ENCODE measurements at places on chromosomes 5 and 9.
A peak's percentile ranks its signal among the peaks of the same experiment; 100 is the strongest.

GRCh38 chr9:76629205-76629990 lies 134.8 kb upstream of the PCA3 start:
- DNase-seq = no peak

- DNase-seq = peak; percentile 5
These were observed 52.3 kb downstream of the TLE4 start for GRCh38 chr9:79623799-79624721.

- no peak for DNase-seq
These were observed 396.2 kb downstream of the KCTD16 start for GRCh38 chr5:144566747-144567420.

GRCh38 chr9:137973829-137974416 lies 96.3 kb downstream of the CACNA1B start:
- DNase-seq = no peak

GRCh38 chr5:172002310-172002709 lies 4.1 kb downstream of the FBXW11 start:
- no peak for DNase-seq

- DNase-seq = no peak
These were observed 197.5 kb upstream of the DAB2 start for GRCh38 chr5:39622281-39622680.

- no peak for DNase-seq
These were observed 111.5 kb downstream of the ICE1 start for GRCh38 chr5:5533927-5534326.

GRCh38 chr5:112483704-112484103 lies 64.6 kb upstream of the EPB41L4A start:
- no peak for DNase-seq

- DNase-seq = no peak
These were observed 8.8 kb downstream of the FGF18 start for GRCh38 chr5:171428168-171428696.

- no peak for DNase-seq
These were observed 5.0 kb downstream of the DPP7 start for GRCh38 chr9:137109250-137110146.

DNA sequence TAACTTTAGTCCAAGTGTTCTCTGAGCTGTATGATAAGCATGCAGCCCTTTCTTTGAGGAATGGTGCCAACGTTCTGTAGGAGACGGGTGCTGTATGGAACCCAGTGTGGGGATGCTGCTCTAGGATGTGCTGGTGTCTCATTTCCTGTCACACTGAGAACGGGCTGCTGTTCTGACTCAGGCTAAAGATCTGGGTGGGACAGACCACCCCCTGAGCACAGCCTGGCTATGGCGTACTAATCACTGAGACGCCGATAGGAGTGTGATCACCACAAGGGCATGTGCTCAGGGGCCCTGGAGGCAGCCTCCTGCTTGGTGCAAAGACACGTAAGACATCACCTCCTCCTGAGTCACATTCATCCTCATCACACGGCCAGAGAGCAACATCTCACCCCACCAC lies 240.4 kb downstream of the IRX2 start:
- no peak for DNase-seq

DNA sequence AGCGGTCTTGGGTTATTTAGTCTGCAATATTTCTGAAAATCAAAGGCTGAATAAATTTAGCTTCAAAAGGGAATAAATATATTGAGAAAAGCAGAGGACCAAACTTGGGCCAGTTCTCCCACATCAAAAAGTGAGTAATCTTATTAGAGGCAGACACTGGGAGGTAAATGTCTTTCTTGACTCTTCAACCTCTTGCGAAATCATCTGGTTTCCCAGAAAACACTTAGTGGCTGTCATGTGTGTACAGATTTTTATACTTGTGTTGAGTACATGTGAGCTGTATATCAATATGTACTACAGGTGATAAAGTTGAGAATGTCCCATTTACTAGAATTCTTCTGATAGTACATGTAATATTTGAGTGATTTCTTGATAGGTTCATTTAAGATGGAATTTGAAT lies 454.9 kb downstream of the PRR16 start:
- no peak for DNase-seq

DNA sequence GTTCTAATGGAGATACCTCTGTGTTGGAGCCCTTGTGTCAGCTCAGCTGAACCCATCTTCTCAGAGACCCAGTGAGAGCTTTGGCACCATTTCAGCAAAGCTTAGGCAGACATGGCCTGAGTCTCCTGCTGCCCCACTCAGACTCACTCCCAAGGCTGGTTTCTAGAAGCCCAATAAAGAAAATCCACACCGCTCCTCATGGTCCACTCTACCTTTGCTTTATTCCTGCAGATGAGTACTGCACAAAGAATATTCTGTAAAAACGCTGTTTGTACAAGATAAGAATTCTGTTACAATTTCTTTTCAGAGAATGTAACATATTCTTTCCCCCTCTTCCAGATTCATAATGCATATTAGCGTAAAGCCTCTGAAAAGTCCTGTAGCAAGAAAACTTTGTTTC lies 129.3 kb downstream of the C5orf15 start:
- no peak for DNase-seq

- no peak for DNase-seq
These were observed 567.0 kb downstream of the CETN3 start for GRCh38 chr5:89842531-89842930.

DNA sequence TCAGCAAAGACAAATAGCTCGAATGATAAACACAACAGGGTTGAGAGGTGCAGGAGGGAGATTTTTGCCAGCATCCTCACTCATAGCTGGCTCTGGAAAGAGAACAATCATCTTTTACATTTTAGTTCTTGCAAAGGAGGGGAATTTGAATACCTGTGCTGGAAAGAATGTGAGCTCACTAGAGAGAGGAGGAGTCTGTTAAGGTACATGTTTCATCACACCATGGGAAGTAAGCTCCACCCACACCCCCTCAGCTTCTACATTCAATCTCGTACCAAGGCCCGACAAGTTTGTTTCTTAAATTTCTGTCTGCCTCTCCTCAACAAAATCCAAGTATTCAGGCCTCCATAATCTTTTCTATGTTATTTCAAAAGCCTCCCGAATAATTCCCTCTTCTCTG lies 254.6 kb downstream of the BRINP1 start:
- no peak for DNase-seq

DNA sequence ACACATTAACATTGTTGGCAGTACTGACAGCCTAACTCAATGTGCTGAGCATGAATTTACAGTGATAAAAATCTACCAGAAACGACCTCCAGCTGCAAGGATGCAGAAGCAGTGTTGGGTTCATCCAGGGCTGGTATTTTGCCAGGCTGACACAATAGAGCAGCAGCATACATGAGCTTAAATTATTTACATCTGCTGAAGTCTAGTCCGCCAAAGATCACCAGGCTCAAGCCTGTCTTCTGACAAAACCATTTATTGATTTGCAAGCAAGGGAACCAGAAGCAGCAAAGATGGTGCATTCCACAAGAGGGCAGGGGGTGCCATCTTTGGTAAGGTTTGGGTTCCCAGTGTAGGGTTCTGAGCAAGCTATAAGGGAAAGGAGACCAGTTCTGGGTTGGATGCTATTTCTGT lies 8.7 kb upstream of the C5orf34 start:
- no peak for DNase-seq

DNA sequence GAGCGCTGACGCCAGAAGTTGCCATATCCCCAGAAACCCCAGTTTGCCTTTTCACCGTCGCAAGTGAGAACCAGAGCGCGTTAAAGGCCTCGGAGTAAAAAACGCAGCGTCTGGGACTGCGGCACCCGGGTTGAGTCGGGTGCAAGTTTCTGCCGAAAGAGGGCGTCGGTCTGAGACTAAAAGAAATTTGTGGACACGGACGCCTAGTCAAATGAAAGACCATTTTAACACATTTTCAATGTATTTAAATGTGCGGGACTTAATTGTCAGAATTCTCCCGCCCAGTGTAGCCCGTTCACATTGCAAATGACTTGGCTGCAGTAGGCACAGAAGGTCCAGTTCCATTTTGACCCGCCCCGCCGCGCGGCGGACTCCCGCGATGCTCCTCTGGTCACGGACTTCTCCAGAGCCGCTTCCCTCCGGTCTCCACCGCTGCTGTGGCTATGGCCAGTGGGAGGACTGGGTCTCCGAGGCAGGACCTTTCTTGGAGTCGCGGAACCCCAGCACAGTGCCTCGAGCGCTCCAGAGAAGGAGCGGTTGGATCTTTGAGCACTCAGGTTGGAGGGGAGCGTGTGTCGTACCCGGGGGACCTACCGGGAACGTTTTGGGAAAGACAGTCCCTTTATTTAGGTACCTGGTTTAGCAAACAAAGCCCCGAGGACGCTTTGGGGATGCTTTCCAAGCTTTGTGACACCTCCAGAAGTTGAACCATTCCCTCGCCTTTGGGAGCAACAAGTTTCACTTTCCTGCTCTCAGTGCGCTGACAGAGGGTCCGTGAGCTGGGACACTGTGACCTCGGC lies 1.2 kb upstream of the NPR3 start:
- DNase-seq = peak; percentile 29

All from stimulated activated CD4-positive, alpha-beta T cell treated with anti-CD3 and anti-CD28 coated beads, Interleukin-1b, Interleukin-23, amount 100 ng/mL, for 4 hours (primary cell).